ENCODE measurements at places on chromosomes 1 and 21.

DNA sequence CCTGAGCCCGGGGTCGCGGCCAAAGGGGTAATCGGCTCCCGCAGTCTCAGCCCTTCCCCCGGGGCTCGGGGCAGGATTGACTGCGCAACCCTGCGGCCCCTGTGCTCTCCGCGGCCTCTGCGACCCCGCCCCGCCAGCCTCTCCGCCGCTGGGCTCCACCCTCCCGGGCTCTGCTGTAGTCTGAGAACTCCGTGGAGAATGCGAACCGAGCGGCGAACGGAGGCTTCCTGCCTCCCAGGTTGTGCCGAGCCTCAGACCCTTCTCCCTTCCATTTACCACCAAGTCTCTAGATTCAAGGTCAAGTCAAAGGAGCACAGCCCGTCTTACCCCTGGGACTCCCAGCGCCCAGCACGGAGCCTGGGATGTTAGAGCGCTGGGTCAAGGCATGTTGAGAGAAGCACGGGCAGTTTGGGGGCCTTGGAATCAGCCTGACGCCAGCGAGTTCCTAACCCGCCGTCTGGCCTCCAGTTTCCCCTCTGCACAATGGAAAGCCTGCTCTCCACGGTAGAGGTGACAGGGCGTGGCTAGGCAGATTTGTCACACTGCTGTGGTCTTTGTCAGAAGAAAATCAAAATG, 3.0 kb downstream of the ATP2B4 start:
- no peaks in the 10 kb centered on the region for H3K27me3 ChIP-seq
- H3K36me3 ChIP-seq = no peaks in the 10 kb centered on the region
- DNase-seq = no peak
- peak overlapping the region; percentile 92 for H3K27ac ChIP-seq

- no peak overlapping the region for H3K27ac ChIP-seq
- H3K4me3 ChIP-seq = no peak overlapping the region
- no peak for DNase-seq
- no peaks in the 10 kb centered on the region for H3K36me3 ChIP-seq
Observed at GRCh38 chr1:212930986-212931678, 19.2 kb upstream of the VASH2 start.

DNA sequence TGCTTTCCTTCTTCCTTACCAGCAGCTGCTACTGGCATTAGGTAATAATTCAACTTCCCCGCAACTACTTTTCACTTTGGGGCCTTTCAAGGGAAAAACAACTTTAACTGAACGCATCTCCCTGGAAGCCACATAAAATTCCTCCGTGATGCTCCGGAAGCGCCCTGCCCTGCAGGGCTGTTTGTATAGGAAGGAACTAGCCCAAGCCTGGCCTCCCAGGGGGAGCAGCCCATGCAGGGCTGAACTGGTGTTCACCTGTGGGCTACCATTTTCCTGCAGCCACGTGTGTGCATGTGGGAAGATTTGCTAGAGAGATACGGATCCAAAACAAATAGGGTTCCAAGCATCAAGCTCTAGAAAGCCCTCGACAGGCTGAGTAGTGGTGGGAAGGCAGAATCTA, 14.4 kb downstream of the CLDN14 start:
- no peak overlapping the region for H3K4me3 ChIP-seq
- H3K27me3 ChIP-seq = no peaks in the 10 kb centered on the region
- H3K27ac ChIP-seq = no peak overlapping the region
- H3K4me1 ChIP-seq = peaks cover 16% of the 10 kb centered on the region
- no peak for DNase-seq
- H3K36me3 ChIP-seq = no peaks in the 10 kb centered on the region

DNA sequence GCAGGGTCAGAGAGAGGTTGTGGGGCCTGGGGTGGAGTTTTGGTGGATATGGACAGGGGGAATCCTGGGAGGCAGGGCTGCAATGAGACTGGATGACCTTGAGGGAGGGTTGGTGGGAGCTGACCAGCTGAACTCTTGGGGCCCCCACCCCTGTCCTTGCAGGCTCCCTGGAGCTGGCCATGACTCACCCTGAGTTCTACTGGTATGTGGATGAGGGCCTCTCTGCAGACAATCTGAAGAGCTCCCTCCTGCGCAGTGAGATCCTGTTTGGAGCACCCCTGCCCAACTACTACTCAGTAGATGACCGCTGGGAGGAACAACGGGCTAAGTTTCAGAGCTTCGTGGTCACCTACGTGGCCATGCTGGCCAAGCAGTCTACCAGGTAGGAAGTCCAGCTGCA, 23.6 kb downstream of the DISP3 start:
- H3K4me1 ChIP-seq = no peaks in the 10 kb centered on the region
- H3K36me3 ChIP-seq = no peaks in the 10 kb centered on the region
- H3K27ac ChIP-seq = no peak overlapping the region

DNA sequence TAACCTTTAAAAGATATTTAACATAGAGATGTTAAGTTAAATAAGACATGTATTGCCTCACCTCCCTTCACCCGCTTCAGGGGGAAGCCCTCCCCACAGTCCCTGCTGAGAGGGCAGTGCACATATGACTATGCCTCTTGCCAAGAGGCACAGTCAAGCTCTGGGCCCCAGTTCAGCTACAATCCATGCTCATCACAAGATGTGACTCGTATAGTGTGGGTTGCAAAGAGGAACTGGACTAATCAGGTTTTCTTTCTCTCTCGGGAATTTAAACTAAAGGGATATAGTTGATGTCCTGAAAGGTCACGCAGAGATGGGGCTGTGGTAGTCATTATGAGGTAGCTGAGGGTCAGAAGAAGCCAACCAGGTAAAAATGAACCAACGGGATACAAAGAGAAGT, 35.6 kb downstream of the LYST start:
- H3K4me3 ChIP-seq = no peak overlapping the region
- H3K4me1 ChIP-seq = peaks cover 12% of the 10 kb centered on the region
- no peaks in the 10 kb centered on the region for H3K36me3 ChIP-seq

DNA sequence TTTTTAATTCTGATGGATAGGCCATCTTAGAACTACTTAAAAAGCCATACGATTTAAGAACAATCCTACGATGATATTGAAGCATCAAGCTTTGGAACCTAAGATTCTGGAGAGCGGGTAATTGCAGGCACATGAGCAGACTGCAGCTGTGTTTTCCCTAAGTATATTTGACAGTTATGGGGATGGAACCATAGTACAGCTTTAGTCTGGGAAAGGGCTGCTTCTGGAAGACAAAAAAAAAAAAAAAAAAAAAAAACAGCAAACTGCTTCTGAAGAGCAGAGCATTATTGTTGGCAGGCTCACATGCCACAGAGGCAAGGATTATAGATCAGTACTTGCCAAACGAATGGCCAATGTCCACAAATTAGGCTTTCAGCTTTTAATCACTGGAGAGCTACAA, 1618.7 kb downstream of the AMY1C start:
- H3K36me3 ChIP-seq = no peaks in the 10 kb centered on the region
- no peaks in the 10 kb centered on the region for H3K4me1 ChIP-seq
- H3K4me3 ChIP-seq = no peak overlapping the region
- no peak overlapping the region for H3K27ac ChIP-seq
- DNase-seq = no peak

DNA sequence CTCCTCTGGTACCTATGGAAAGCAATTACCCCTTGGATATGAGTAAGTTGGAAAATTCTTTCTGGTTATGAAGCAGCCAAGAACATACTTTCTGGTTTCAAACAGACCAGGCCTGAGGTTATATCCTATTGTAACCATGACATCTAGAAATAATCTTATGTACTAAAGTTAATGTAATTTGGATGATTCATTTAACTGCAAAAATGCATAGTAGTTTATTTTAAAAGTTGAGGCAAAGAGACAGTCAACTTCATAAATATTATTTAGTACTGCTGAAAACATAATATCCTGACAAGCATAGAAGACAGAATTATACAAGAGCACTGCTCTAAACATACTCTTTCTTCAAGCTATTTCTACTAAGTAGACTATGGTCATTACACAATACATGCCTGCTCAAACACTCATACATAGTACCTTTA, 25.5 kb downstream of the ODF2L start:
- H3K36me3 ChIP-seq = no peaks in the 10 kb centered on the region
- no peaks in the 10 kb centered on the region for H3K4me1 ChIP-seq
- DNase-seq = no peak
- no peak overlapping the region for H3K27ac ChIP-seq

GRCh38 chr1:116133696-116134475, 22.7 kb downstream of the MAB21L3 start:
- no peak overlapping the region for H3K27ac ChIP-seq
- DNase-seq = no peak
- H3K27me3 ChIP-seq = no peaks in the 10 kb centered on the region
- peaks cover 33% of the 10 kb centered on the region for H3K4me1 ChIP-seq
- peaks cover 7% of the 10 kb centered on the region for H3K36me3 ChIP-seq

DNA sequence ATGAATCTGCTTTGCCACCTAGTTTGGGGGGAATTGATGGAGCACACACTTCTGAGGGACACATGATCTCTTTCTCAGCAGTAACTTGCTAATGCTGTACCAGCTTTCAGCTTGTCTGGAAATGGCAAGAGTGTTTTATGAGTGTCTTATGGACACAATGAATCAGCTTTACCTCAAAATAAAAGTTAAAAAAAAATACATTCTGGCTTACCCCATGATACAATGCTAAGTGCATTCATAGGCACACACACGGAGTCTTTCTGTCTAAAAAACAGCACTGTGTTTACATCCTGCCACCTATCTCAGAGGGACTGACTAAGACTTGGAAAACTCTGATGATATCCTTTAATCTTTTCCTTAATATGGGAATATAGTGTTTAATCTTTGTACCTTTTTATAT, 455.5 kb upstream of the ADAMTS5 start:
- H3K4me3 ChIP-seq = no peak overlapping the region

- no peak overlapping the region for H3K4me3 ChIP-seq
- DNase-seq = no peak
- H3K27me3 ChIP-seq = no peaks in the 10 kb centered on the region
- peak overlapping the region; percentile 82 for H3K27ac ChIP-seq
Observed at GRCh38 chr1:30888391-30888790, 20.2 kb downstream of the SDC3 start.

DNA sequence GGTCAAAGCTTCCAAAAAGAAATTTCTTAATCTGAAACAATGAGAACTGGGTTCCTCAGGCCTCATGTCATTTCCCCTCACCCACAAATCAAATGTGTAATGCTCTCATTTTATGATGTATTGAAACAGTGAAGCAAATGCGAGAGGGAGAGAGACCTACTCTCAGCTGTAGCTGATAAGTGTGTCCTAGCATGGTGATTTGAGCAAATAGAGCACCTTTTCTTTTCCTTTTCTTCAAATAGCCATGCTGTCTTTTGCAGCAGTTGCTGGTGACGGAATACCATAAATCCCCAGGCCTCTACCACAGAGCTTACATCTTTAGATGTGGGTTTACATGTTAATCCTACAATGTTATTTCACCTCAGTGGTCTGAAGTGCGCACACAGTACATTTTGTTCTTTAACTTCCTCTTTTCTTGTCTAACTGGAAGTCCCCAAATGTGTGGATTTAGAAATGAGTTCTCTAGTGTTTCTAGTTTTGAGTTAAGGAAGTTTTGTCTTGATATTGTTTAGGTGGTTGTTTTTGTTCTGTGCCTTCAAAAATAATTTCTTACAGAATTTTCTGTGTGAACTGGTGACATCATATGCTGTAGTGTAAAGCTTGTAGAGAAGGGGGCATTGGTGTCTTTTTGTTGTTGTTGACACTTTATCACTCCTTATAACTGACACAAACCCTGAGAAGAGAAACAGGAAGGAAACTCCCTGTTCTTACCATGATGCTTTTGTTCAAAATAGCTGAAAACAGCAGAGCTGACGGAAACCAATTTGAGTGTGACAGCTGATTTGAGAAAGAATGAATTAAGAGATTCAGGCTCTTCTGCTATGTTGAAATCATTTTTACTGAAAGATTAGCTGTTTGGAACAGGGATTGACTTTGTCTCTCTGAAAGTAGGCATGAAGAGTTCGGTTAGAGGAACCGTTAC, 12.2 kb downstream of the SMAP2 start:
- peak overlapping the region; percentile 71 for H3K27ac ChIP-seq
- H3K4me1 ChIP-seq = peaks cover 83% of the 10 kb centered on the region
- DNase-seq = no peak
- no peak overlapping the region for H3K4me3 ChIP-seq
- H3K27me3 ChIP-seq = no peaks in the 10 kb centered on the region
- peaks cover 8% of the 10 kb centered on the region for H3K36me3 ChIP-seq

DNA sequence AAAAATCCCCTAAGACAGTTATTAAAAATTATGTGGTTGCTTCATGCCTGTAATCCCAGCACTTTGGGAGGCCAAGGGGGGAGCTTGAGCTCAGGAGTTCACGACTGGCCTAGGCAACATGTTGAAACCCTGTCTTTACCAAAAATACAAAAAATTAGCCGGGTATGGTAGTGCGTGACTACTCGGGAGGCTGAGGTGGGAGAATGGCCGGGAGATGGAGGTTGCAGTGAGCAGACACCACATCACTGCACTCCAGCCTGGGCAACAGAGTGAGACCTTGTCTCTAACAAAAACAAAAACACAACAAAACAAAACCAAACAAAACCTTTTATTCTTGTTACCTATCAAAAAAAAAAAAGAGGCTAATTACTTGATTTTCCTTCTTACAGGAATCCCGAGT, 2.1 kb downstream of the ELK4 start:
- H3K27me3 ChIP-seq = no peaks in the 10 kb centered on the region
- no peaks in the 10 kb centered on the region for H3K36me3 ChIP-seq
- peak overlapping the region; percentile 100 for H3K27ac ChIP-seq
- no peak for DNase-seq
- H3K4me3 ChIP-seq = no peak overlapping the region
- peaks cover 3% of the 10 kb centered on the region for H3K4me1 ChIP-seq

- no peak overlapping the region for H3K27ac ChIP-seq
- no peaks in the 10 kb centered on the region for H3K4me1 ChIP-seq
- H3K4me3 ChIP-seq = no peak overlapping the region
- DNase-seq = no peak
- no peaks in the 10 kb centered on the region for H3K27me3 ChIP-seq
Observed at GRCh38 chr1:239233626-239234025, 152.7 kb upstream of the CHRM3 start.

DNA sequence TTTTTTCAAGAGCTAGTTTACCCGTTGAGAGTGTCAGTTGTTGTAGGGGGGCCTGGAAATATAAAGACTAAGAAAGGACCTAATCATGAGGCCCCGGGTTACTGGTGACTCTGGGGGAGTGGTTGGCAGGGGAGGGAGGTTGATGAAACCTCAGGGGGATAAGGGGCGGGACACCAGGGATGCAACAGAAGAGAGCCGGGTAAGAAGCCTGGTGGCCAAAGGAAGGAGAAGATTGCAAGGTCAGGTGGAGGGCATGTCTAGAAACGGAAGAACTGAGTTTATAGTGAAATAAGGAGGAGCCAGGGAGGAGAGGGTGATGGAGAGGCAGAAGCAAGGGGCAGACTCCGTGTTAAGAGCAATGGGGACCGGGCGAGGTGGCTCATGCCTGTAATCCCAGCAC, 12.5 kb upstream of the SPOCD1 start:
- no peak overlapping the region for H3K27ac ChIP-seq
- no peaks in the 10 kb centered on the region for H3K4me1 ChIP-seq
- DNase-seq = no peak
- H3K36me3 ChIP-seq = no peaks in the 10 kb centered on the region
- no peaks in the 10 kb centered on the region for H3K27me3 ChIP-seq

DNA sequence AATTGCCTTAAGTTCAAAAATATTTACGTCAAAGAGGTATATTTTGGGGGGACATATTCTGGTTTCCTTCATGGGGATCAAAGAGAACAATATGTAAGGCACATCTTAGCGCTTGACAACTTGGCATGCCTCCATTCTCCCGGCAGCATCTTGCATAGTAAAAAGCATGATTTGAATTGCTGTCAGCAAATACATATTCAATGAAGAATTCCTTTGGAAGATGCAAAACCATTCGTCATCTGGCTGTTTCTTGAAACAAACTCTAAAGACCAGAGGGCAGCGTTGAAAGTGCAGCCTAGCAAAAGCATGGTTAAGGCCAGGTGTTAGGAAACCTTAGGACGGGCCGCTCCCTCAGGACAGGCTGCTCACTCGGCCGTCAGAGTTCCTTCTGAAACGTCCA, 3.4 kb upstream of the PIK3CD start:
- no peak overlapping the region for H3K27ac ChIP-seq
- peaks cover 20% of the 10 kb centered on the region for H3K4me1 ChIP-seq
- no peaks in the 10 kb centered on the region for H3K36me3 ChIP-seq
- H3K4me3 ChIP-seq = no peak overlapping the region
- H3K27me3 ChIP-seq = no peaks in the 10 kb centered on the region

Measured in esophagus squamous epithelium (tissue), 5 donors.